ENCODE measurements at places on chromosomes 5 and 9. TPM values are rescaled to one million over a fixed set of nuclear protein-coding genes. Genes with fewer than 3 reads are reported as not detected.

GRCh38 chr9:4804531-4805016, 11.8 kb downstream of the RCL1 start:
- no peak for DNase-seq

DNA sequence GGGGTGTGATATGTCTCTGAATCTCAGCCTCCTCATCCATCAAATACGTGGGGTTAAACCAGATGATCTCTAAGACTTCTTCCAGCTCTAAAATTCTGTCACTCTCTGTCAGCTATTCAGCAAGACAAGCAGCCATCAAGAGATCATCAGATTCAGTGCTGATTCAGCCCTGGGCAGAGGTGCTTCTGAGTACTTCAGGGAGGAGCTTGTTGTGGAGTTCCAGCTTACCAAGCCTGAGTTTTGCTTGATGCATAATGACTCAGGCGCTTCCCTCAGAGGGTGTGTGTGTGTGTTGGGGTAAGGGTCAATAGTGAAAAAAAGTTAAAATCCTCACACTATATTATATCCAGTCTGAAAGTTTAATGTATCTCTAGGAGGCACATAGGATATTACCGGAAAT, 29.6 kb upstream of the TAF1L start:
- no peak for DNase-seq

- DNase-seq: no peak
Measured at GRCh38 chr5:98714710-98715288, 58.7 kb upstream of the RGMB start.

GRCh38 chr9:94648185-94648584, 8.9 kb upstream of the FBP1 start:
- no peak for DNase-seq

The LRRTM2 gene
- 0.12 TPM for total RNA-seq

The ENTPD8 gene
- total RNA-seq: not detected

Data from RPMI7951 (cell line).